Left kidney (tissue), 8 donors: ENCODE measurements at places on chromosomes 11 and 22.

GRCh38 chr11:14455648-14456430 is 43.8 kb downstream of the COPB1 start:
- no peak for DNase-seq

DNA sequence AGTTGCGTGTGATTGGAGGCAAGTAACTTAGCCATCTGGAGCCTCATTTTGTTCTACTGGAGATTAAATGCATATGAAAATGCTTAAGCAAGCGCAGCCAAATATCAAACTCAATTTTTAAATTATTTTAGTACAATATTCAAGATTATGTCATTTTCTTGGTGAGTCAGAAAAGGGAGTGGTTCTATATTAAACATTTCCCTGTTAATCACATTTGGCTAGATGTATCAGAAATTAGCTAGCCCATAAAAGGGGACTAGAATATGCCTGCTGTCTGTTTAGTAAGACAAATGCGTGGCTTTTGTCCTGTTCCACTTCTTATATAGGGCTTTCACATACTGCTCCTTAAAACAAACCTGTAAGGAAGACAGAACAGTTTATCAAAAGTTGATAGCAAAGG is 35.0 kb upstream of the BMAL1 start:
- DNase-seq = no peak

DNA sequence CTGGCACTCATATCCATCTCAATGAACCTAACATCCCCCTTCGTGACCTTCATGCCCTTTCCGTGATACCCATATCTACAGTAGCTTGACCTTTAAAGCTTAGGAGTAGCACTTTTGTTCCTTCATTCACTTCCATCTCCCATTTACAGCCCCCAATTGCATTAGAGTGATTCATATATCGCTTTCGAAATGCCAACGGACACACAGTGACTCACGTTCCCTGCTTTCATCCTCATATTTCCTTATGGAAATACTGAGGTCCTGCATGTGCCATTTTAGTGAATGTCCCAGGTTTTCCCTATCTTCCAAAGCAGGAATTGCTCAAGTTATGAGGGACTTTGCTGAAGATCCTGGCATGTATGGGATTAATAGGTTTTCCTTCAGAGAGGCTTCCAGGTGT is 44.3 kb upstream of the CEP126 start:
- DNase-seq = no peak

GRCh38 chr11:92750794-92751193 is 218.7 kb upstream of the MTNR1B start:
- no peak for DNase-seq

DNA sequence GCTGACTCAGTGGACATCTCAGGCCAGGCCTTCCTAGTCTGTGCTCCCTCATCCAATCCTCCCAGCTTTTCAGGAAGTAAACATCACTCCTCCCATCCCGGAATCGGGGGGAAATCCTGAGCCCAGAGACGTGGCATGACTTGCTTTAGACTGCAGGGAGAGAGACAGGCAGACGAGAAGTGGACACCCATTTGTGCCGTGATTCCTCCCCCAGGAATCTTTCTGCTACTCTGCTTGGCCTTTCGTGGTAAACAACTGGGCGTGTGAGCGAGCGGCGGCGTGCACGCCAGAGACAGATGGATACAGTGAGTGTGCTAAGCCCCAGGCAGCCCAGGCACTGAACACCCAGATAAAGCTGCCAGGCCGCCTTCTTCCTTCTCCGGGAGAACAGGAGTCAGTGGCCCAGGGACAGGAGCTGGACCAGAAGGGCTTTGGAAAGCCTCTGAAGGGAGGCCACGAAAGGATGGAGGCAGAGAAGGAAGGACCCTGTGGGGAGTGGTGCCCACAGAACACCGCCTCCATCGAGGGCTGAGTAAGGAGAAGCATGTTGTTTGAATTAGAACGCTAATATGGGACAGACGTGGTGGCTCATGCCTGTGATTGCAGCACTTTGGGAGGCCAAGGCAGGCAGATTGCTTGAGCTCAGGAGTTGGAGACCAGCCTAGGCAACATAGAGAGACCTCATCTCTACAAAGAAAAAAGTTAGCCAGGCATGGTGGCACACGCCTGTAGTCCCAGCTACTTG is 53.0 kb upstream of the PRR5 start:
- DNase-seq = no peak
